ENCODE measurements at places on chromosomes 4 and X.

DNA sequence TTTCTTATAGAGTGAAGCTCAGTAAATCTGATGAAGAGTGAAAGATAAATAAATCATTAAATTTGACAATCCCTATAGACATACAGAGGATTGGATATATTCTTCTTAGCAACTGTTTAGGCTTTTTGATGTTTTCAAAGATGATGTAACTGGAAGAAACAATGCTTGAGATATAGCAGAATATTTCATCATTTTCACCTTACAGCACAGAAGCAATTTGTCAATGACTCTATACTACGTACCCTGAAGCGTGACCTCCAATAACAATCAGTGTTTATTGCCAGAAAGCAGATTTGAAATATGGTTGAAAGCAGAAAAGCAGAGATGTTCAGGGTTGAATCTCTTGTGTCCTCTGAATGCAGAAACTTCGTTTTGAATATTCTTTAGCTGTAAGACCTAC, 228.4 kb downstream of the DTHD1 start:
- DNase-seq: no peak

- DNase-seq: no peak
Measured at GRCh38 chr4:65170768-65171514, 499.3 kb downstream of the EPHA5 start.

DNA sequence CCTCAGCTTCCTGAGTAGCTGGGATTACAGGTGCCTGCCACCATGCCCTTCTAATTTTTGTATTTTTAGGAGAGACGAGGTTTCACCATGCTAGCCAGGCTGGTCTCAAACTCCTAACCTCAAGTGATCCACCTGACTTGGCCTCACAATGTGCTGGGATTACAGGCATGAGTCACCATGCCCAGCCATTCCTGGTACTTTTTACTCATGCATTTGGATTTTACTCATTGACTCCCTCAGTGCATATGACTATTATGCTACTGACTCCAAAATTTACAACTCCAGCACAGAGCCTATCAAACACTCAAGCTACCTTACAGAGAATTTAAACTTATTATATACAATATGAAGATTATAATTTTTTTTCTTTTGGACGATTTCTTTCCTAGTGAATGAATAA, 199.9 kb downstream of the CXXC4 start:
- no peak for DNase-seq

DNA sequence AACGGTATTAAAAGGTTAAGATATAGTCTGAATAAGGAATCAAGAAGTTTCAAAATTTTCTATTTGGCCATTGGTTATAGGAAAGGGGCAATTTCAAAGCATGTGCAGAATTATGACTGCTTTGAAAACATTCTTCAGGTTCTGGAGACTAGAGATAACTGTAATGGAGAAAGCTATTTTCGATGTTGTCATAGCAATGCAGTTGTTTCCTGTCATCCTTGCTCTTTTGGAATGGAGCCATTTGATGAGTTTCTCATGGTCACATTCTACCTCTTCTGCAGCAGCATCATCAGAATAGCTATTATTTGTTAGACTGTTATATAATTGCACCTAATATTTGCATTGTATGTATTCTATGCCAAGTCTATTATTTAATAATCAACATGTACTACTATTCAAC, 368.2 kb upstream of the NR3C2 start:
- no peak for DNase-seq

DNA sequence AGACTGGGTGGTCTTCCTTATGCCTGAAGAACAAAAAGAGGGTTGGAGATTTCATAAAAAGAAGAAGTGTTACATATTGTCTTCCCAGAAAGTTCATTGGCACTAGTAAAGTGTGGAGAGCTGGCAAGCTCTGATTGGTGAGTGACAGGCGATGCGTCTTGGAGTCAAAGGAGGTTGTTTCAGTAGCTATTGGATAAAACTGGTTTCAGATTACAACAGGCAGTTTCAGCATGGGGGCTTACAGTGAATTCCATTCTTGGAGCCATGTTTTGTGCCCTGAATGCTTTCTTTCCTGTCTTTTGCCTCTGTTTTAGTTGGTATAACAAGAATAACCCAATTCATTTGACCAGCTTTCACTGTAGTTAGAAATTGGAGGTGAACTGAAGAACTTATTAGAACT, 750.5 kb downstream of the ADGRL3 start:
- DNase-seq: no peak

DNA sequence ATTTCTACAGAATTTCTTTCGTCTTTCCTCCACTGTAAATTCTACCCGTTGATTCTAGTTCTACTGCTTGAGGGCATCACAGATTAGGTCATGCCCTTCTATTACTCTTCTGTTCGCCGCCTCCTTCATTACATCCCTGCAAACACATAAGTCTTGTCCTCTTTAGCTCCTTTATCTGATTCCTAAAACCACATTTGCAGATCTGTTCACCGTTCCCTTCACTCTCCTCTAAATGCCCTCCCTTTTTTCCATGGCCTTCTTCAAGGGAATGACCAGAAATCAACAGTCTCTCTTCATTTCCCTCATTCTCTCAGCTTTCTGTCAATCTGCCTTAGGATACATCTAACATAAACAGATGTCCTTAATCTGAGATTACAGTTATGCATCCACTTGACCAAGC, 43.1 kb downstream of the BTC start:
- no peak for DNase-seq

- no peak for DNase-seq
Measured at GRCh38 chr4:40881096-40881495, 131.3 kb downstream of the NSUN7 start.

GRCh38 chr4:129346734-129347133, 250.8 kb downstream of the C4orf33 start:
- no peak for DNase-seq

DNA sequence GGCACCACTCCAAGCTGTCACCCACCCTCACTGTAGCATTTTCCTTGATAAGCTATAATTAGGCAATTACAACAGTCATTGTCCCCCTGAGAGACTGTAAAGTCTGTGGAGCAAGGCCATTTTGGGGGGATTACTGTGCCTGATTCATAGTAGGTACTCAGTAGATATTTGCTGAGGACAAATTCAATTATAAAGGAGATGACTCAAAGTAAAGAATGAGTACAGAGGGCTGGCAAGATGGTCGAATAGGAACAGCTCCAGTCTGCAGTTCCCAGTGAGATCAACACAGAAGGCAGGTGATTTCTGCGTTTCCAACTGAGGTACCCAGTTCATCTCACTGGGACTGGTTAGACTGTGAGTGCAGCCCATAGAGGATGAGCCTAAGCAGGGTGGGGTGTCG, 42.0 kb downstream of the MAOB start:
- DNase-seq: no peak

DNA sequence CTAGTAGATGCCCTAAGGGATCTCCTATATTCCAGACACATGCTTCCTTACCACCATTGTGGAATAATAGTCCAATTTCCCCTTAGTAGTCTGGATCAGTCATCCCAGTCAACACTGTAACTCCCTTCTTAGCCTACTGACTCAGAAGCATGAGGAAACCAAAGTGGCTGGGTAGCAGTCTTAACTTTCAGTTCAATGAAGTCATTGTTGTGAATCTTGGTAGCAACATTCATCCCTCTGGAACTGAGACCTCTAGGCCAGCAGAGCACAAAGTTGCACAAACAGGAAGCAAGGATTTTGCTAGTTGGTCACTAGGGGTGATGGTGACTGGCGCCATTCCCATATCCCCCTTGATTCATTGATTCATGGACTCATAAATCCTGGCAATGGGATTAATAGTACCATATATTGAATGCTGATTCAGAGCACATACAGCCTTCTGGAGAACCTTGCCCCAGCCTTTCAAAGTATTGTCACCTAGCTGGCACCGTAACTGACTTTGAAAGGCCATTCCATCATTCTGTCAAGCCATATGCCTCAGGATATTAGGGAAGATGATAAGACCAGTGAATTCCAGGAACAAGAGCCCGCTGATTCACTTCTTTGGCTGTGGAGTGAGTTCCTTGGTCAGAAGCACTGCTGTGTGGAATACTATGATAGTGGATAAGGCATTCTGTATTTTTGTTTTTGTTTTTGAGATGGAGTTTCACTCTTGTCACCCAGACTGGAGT, 19.7 kb upstream of the GPAT3 start:
- DNase-seq: no peak

- DNase-seq: no peak
Measured at GRCh38 chr4:175813821-175814220, 1.8 kb upstream of the GPM6A start.

DNA sequence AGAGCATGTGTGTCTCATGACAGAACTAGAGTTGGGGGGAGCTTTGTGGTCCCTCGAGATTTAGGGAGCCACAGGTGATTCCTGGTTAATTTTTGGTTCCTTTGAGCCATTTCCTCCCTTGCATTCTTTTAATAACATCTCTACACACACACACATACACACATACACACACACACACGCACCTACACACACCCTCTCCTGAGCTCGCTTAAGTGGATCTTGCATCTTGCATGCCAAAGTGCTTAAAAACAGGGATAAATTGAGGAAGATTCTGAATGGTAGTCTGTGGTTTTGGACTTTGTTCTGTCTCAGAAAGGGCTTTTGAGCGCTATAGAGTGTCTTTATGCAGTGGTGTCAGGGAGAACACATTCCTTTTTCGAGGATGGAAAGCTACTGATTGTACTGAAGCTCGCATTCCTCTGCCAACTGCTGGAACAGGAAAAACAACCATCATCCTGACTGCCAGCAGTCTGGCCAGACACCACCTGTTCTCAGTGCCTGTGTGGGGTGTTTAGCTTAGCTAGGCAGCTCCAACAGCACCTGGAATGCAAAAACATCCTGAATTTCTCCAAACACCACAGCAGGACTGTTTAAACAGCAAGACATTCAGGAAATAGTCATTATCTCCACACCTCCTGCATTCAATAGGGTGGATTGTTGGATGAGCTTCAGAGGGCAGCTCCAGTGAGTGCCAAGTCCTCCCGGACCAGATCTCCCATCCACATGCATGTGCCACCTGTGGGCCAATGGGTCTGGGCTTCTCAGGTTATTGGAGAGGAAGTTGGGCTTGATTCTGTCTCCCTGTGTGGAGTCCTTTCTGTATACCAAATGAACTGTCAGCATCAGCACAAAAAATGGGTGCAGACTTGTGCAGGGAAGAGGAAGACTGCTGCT, 21.9 kb upstream of the IGFBP7 start:
- DNase-seq: no peak

GRCh38 chr4:22551550-22551949, 35.7 kb upstream of the ADGRA3 start:
- no peak for DNase-seq

GRCh38 chr4:59455751-59456150, 1744.4 kb upstream of the ADGRL3 start:
- no peak for DNase-seq
